ENCODE measurements at places on chromosomes 5 and 9. TPM values are rescaled to one million over a fixed set of nuclear protein-coding genes. Genes with fewer than 3 reads are reported as not detected.

The ANXA2R gene
- total RNA-seq: 4.4 TPM

The BSPRY gene
- total RNA-seq: under 0.01 TPM

The CATSPER3 gene
- total RNA-seq: 0.13 TPM

The ANKRD18A gene
- total RNA-seq: not detected

The SLC12A7 gene
- 12.7 TPM for total RNA-seq
